ENCODE measurements at places on chromosomes 2 and 18.

DNA sequence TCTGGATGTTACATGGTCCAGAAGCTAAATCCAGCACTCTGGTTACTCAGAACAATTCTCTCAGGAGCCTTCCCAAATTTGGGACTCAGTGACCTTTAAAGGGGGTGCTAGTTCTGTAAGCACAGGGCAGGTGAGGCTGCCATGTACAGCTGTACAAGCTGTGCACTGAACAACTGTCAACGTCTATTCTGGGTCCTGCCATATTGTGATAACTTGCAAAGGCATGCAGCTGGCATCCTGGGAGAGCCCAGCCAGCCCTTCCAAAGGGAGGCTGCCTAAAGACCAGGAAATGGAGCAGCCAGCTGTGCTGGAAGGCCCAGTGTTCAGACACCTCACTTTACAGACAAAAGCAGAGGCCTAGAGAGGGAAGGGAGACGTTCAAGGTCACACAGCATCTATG is 204.8 kb downstream of the KLHL29 start:
- no peak for DNase-seq

DNA sequence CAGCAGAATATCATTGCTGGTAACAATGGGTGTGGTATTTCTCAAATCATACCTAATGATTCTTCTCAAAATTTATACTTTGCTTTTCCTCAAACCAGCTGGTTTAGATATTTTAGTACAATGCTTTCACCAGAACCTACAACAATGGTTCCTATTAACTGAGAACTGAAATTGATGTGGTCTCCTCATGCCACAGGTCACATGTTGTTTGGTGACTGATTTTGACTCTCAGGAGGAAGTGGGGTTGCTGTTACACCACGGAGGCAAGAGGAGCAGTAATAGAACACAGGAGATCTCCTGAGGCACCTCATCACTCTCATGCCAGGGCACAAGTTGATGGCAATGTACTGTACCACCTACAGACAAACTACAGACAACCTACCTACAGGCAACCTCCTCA is 3.0 kb upstream of the CEP68 start:
- no peak for DNase-seq

DNA sequence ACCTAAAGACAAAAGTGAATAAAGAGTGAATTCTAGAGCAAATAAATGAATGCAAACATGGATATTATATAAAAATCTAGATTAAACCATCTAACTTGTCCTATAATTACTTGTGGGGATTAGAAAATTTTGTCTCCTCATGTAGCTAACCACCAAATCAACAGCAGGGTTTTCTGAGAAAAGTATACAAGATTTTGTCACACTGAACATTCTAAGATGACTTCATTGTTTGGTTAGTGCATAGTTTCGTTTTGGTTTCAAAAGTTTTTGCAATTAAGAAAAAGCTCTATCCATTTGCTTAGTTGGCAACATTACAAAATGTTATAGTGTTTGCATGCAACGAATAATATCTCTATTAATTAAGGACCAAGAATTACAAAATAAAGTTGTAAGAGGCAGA is 125.0 kb downstream of the LRP2 start:
- DNase-seq, result no peak

DNA sequence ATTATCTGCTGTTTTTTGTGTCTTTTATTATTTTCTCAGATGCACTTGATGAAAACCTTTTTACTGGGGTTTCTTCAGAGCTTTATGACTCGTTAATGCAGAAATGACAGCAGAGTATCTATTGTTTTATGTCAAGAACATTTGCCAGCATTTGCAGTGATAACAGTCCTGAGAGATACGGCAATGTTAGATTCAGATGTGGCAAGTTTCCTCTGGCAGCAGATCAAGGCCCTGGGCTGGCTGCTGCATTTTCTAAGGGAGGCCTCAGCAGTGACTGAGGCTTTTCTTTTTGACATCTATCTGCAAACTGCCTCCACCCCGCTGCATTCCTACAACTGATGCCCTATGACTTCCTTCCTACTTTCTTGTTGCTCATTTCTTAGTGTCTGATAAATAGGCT is 40.2 kb downstream of the EFEMP1 start:
- DNase-seq, result no peak

DNA sequence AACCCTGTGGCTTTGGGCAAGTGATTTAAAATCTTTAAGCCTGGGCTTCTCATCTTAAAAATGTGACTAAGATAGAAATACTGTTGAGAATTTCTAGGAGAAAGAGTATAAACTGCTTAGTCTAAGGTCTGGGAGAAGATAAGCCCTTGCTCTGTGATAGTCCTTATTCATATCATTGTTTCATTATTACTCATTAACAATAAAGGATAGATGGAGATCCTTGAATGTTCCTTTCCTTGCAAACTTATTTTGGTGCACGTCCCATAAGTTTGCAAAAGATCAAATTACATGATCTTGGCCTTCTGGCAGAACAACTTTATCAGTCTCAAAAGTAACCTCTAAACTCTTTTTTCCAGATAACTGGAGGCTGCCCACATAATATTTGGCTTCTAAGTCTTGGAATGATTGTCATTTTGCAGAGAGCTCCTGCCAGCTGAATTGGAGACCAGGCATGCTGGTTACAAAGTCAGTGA is 138.3 kb downstream of the FAM124B start:
- no peak for DNase-seq

DNA sequence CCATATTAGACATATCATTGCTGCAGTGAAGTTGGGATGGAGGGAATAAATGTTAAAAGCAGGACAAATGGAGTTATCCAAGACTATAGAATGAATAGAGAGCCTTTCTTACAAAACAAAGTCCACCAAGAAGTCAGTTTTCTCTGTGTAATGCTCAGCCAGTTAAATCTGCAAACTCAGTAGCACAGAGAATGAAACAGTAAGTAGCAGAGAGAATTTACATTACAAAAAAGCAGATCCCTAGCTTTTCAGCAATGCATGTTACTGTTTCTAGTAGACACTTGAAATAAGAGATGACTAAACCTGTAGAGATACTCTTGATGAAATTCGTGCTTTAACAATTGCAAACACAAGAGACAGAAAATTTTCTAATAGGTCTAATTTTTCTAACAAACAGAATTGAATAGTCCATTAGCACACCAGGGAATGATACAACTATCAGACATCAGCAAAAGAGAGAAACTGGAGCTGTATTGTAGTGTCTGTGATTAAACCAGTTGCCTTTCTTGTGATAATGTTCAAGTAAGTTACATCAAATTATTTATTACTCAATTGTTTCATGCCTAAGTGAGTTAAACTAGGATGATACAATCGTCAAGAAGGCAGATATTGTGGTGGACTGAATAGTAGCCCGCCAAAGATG is 322.2 kb upstream of the DDX18 start:
- no peak for DNase-seq
